Activated CD4-positive, alpha-beta T cell treated with anti-CD3 and anti-CD28 coated beads, Interleukin-2, amount 50 U/mL, for 16 hours (primary cell): ENCODE measurements at places on chromosomes 1 and 21.

- DNase-seq = no peak
These were observed 35.7 kb downstream of the PTGFRN start for GRCh38 chr1:116945421-116945820.

DNA sequence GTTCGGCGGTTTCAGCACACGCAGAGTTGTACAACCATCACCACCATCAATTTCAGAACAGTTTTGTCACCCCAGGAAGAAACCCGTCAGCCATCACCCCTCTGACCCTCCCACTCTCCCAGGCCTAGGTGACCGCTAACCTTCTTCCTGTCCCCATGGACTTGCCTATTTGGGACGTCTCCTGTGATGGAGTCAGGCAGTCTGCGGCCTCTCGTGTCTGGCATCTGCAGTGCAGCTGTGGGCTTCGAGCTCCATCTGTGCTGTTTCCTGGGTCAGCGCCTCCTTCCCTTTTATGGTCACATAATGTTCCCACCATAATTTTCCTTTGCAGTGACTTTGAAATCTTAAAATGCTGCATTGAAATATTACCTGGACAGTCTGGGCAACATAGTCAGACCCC lies 24.4 kb downstream of the SLC45A1 start:
- no peak for DNase-seq

DNA sequence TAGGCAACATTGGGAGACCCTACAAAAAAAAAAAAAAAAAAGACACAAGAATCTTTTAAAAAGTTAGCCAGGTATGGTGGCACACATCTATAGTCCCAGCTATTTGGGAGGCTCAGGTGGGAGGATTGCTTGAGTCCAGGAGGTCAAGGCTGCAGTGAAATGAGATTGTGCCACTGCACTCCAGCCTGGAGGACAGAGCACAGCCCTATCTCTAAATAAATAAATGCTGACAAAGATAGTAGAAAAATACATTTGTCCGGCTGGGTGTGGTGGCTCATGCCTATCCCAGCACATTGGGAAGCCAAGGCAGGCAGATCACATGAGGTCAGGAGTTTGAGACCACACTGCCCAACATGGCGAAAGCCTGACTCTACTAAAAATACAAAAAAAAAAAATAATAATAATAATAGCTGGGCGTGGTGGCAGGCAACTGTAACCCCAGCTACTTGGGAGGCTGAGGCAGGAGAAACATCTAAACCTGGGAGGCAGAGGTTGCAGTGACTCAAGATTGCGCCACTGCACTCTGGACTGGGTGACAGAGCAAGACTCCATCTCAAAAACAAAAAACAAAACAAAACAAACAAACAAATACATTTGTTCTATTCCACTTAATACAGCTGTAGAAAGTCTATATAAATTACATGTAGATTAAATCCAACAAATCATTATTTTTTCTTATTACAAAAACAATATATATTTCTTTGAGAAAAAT lies 48.5 kb downstream of the PHACTR4 start:
- no peak for DNase-seq

GRCh38 chr1:230335861-230336522 lies 90.1 kb downstream of the PGBD5 start:
- no peak for DNase-seq

DNA sequence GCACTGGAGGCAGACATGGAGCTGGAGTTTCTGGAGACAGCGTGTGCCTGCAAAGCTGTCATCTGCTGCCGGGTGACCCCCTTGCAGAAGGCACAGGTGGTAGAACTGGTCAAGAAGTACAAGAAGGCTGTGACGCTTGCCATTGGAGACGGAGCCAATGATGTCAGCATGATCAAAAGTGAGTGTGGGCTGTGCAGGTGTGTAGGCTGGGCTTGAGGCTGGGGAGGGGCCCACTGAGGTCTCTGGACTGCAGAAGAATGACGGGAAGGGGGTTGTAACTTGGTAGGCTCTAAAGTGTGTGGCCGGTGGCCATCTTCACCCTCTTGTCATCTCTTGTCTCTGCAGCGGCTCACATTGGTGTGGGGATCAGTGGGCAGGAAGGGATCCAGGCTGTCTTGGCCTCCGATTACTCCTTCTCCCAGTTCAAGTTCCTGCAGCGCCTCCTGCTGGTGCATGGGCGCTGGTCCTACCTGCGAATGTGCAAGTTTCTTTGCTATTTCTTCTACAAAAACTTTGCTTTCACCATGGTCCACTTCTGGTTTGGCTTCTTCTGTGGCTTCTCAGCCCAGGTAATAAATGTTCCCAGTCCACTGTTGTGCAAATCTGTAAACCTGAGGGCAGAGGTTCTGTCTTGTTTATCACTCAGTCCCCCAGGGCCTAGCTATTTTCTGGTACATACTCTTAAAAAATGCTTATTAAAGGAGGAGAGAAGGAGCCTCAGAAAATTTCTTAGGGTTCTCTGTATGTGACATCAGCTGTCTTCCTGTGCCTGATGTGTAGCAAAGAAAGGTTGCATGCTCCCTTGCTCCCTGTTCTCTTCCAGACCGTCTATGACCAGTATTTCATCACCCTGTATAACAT lies 19.9 kb downstream of the ATP8B2 start:
- peak; percentile 70 for DNase-seq

DNA sequence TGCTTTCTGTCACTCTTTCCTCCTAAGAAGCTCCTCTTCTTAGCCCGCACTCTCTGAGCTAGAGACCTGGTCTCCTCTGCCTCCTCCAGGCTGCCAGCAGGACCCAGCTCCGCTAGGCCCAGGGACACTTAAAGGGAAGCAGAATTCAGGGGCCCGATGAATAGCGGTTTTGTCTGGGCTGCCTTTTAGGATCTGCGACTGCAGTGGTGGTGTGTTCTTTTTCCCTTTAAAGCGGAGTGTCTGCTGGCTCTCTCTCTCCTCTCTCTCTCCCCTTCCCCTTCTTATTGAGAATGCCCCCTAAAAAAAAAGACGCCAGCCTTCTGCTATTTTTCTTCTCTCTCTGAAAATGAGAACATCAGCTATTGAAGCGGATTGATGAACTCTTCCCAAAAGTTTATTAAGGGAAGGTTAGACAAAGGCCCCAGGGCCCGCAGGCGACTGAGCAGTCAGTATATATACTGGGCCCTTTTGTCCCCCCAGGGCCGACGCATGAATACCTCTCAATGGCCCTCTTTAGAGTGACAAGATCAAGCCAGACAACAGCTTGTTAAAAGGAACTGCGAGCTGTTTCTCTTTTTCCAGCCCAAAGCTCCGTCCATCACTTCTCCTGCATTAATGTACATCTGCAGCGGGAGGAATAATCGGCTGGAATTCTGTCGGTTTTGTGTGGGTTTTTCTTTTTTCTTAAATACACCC lies 27.0 kb downstream of the PAX7 start:
- DNase-seq = no peak

DNA sequence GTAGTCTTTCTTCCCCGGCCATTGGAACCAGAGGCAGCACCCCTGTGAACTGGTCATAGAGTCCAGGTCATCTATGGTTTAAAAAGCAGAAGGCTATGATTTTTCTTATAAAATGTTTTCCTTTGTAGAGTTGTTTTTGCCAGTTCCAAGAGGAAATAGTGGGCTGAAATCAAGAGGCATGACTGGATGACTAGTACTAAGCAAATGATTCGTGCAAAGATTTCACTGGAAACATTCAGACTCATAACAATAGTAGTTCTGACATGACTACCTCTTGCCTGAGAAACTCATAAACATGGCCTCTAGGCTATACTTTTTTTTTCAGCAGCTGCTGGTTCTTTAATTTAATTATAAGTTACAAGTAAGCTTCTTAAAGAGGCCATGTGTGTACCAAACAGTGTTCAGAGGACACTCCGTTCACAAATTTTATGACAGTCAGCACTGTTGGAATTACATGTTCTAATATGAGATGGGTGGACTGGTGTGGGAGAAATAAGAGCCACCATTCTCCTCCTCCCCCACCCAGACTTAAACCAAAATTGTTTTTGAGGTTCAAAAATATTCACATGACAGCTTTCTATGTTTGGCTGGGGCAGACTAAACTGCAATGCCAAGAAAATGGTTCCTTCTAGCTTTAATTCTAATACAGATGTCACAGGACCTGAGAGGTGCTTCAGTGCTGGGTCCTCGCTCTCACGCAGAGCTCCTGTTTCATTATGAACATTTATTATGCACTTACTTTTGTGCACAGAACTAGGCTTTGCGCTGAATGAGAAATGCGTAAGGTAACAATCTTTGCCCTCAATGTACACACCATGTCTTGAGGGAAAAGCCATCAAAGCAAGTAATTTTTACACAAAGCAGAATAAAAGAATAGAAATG lies 147.5 kb downstream of the ZC3H11B start:
- peak; percentile 86 for DNase-seq

GRCh38 chr1:232568906-232569553 lies 60.9 kb downstream of the SIPA1L2 start:
- DNase-seq = no peak

GRCh38 chr1:50458507-50458906 lies 35.3 kb upstream of the DMRTA2 start:
- no peak for DNase-seq

- DNase-seq = peak; percentile 65
These were observed 19.3 kb downstream of the SH2D2A start for GRCh38 chr1:156797212-156797871.

GRCh38 chr1:164682570-164682969 lies 123.6 kb downstream of the PBX1 start:
- no peak for DNase-seq

DNA sequence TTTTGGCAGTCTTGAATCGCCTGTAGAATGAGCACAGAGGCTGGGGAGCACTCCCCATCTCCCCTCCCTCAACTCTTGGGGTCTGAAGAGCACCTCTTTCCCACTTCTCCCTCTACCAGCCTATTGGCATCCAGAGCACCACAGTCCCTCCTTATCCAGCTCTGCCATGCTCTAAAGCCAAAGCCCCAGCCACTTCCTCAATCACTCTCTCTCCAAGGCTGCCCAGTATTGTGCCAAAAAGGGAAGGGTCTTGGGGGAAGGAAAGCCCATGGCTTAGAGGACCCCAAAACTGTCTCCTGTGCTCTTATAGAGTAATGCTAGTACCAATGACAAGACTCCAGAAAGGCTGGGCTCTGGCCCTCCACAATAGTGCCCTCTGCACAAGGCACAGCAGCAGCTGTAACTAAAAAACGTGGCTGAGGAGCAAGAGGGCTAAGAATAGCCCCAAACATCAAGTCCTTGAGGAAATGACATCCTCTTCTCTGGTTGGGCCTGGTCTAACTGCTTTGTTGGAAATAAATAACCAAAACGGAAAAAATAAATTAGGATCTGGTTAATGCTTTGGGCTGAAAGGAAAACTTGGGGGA lies 28.4 kb downstream of the SLC27A3 start:
- no peak for DNase-seq

DNA sequence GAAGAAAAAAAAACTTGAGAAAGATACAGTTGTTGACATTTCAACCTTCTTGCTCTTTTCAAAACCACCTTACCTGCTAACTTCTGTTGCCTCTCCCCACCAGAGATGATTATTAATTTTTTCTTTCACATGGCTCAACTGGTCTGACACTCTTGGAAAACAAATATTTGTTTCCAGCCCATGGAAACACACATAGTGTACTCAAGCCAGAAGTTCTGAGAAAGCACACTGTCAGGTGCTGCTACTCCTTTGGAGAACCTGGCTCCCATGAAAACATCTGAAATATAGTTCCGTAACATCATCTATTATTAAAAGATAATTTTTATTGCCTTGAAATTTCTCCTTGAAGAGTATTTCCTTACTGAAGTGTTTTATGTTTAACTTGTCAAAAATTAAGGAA lies 145.0 kb upstream of the C1orf105 start:
- no peak for DNase-seq

DNA sequence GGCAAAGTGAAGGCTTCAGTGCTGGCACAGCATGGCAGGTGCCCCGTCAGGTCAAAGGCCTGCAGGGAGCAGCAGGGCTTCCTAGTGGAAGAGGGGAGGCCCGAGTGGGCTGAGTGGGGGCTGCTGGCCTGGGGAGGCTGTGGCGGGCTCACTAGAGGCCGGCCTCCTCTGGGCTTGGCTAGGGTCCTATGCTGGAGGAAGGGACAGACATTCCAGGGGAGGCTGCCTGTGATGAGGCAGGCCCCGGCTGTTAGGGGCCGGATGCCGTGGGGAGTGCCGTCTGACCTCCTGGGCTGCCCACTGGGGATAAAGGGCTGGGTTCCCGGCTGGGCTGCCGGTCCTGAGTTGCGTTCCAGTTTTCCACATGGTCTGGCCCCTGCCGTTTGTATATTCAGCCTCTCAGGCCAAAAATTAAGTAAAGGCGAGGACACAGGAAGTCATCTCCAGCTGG lies 21.1 kb downstream of the PRXL2B start:
- DNase-seq = no peak

DNA sequence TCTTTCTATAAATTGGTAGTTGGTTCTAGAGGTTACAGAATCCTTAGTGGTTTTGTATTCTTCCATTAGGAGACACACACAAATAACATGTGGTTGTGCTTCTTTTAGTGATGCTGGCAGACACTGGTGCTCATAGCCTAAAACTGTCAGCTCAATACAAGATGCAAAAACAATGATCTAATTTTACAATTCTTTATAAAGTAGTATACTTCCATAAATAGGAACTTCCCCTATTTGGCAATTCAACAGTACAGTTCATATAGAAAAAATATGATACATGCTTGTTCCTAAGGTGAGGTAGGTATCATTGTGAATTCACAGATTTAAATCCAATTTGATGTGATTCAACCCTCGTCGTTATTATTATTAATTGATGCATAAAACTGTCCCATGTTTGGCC lies 20.8 kb upstream of the CCDC17 start:
- no peak for DNase-seq

DNA sequence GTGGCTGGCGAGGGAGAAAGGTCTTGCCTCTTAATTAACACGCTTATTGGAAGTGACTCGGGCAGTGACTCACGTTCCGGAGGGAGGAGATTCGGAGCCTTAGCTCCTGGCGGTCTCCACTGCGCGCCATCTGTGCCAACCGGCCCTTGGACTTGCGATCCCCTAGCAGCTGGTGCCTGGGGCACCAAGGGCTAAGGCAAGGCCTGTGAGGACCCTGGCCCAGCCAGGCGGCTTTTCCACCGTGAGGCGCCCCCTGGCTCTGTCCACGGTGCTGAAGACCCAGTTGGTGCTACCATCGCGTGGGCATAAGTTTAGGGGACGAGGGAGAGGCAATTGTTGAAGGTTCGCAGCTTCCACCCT lies 1.3 kb upstream of the SYT6 start:
- no peak for DNase-seq

- no peak for DNase-seq
These were observed 2135.4 kb downstream of the MRPL39 start for GRCh38 chr21:23471877-23472276.

GRCh38 chr1:47656719-47657685 lies 219.2 kb downstream of the FOXD2 start:
- DNase-seq = no peak

DNA sequence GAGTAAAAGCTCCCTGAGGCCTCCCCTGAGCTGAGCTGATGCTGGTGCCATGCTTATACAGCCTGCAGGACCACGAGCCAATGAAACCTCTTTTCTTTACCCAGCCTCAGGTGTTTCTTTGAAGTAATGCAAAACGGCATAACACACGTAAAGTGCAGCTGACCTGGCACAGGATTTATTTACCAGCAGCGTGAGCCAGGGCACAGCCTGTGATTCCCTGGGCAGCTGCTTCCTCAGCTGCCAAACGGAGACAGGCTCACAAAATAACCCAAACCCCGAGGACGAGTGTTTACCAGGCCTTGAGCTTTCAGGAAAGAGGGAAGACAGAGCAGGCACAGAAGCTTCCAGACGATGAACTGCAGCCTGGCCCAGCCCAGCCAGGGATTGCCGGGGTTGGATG lies 120.6 kb upstream of the ARHGEF16 start:
- DNase-seq = no peak
